Hematopoietic multipotent progenitor cell (in vitro differentiated cells): ENCODE measurements at places on chromosomes 13 and 19.
A peak's percentile ranks its signal among the peaks of the same experiment; 100 is the strongest.

GRCh38 chr13:54593504-54593903 is 1564.9 kb downstream of the OLFM4 start:
- no peak for DNase-seq

DNA sequence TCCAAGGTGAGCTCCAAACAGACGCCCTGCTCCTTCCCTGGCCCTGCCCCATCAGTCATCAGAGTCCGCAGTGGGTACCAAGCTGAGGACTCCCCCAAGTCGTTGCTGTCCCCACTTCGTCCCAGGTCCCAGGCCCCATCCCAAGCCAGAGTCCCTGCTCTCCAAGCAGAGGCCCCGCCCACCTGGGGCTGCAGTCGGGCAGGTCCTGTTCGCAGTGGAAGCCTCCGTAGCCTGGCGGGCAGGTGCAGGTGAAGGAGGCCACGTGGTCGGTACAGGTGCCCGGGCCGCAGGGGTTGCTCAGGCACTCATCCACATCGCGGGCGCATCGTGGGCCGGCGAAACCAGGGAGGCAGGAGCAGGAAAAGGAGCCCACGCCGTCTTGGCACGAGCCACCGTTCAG is 19.4 kb downstream of the NOTCH3 start:
- no peak for DNase-seq

DNA sequence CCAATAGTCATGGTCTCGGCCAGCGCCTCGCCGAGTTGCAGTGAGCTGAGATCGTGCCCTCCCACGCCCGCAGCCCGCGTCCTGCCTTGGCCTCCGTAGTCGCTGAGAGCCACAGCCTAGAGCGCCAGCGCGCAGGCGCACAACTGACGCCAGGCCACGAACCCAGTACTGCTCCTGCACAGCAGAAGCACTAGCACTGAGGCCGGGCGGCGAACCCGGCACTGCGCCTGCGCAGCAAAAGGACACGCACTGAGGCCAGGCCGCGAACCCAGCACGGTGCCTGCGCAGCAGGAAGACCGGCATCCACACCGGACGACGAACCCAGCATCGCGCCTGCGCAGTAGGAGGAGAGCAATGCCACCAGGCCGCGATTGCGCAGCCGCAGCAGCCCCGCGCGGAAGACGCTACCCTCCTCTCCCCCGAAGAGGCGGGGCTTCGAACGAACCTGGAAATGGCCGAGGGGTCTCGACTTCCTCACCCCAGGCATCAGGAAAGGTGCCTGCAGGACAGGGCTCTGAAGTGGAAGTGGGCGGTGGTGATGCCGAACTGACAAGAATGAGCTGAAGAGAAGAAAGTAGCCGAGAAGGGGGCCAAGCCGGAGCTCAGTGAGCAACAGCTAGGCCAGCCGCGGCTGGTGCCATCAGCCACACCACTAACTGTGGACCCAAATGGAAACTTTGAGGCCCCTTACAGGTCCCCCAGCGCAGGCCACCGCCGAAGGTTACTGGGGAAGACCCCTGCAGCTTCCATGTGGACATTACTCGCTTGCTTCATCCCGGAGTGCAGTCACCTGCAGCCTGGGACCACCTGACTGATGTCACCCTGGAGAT is 7.5 kb downstream of the F10 start:
- peak; percentile 40 for DNase-seq

GRCh38 chr13:27975564-27976361 is 6.6 kb upstream of the CDX2 start:
- DNase-seq = no peak

DNA sequence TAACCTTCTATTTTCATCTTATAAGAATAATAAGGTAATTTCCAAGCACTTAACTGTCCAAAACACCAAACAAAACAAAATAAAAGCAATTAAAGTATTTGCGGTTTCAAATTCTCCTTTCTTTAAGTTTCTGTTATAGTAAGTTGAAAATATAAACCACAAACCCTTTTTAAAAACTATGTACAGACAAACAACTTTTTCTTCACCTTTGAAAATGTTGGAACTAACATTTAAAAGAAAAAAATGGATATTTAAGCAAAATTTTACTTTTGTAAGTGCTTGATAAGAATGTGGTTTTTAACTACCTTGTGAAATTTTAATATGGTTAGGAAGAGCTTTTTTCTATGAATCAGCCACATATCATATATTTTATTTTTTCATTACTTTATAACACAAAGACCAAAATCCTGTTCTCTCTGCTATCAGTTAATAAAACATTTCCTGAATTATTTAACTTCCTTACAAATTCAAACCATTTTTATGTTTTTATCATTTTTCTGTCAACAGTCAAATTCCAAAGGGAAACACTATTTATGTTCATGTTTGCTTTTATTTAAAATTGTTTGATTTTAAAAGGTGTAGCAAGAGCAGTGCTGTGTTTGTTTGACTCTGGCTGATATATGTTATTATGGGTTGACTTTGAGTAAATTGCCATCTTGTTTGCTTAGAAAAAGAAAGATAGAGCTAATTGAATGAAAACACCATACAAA is 554.1 kb upstream of the KLHL1 start:
- DNase-seq = no peak

DNA sequence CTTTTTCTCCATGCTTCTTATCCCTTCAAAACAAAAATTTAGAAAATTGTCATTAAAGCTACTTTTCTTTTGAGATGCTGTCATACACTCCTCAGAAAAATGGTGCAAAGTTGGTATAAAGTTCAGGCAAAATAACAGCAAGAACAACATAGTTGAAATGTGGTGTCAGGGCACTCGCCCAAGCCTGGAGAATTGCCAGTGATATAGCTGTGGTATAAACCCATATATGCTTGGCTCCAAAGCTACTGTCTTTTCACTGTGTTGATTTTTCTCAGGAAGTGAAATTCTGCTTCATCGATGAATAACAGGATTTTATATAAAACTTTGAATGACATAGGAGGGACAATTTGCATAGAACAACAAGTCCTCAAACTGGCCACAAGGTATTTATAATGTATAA is 2532.9 kb downstream of the PCDH9 start:
- DNase-seq = no peak

DNA sequence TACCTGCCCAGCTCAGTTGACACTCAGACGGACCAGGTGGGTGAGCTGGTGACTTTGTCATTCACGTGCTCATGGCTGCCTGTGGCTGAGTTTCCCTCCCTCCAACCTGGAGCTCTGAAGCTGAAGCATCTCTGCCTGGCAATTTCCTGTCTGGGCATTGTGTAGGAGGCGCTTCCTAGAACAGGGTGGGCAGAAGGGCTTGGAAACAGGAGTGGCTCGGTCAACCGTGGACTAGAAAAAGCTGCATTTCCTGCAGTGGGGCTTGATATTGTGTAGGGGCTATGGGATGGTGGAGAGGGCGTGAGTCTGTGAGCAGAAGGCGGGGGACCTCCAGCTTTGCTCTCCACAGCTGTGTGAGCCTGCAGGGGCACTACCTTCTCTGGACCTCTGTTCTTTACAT is 278.3 kb downstream of the TEX29 start:
- no peak for DNase-seq

- DNase-seq = no peak
Observed at GRCh38 chr13:24039621-24040475, 120.7 kb upstream of the SPATA13 start.

DNA sequence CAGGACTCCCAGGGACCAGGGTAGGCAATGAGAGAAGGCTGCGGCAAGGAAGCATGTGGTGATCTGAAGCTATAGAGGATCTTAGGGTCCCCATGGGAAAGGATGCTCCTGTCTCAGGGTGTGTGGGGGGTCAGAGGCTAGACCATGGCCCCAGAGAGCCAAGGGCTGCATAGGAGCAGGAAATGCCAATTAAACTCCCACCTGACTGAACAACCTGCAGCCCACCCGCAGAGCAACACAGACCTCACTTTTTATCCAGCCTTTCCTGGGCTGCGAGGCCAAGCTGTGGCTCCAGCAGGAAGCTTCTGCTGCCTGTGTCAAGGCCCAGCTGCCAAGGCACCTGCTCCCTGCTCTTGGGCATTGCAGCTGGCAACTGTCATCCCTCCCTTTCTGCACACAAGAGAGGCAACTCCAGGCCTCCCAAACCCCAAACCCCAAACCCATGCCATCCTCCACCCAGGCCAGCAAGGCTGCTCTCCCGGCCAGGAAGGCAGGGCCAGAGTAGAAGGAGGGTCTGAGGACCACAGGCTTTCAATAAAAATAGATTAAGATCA is 290.1 kb downstream of the FOXO1 start:
- DNase-seq = no peak

DNA sequence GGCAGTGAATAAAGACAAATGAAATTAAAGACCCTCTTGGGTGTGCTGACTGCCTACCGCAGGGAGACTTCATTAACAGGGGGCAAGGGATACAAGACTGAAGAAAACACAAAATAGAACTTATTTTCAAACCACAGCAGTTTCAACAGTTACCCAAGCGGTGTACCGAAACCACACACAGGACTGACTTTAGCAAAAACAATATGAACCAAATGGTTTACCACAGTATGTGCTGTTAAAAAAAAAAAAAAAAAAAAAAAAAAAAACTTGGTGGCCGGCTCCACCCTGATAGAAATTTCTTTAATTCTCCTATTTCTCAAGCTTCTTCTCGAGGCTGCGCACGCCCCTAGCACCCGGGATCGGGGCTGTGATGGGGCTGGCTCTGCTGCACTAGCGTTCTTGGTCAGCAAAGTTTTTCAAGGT is 42.6 kb downstream of the KLF2 start:
- peak; percentile 81 for DNase-seq
